ENCODE measurements at places on chromosomes 2 and 18.

DNA sequence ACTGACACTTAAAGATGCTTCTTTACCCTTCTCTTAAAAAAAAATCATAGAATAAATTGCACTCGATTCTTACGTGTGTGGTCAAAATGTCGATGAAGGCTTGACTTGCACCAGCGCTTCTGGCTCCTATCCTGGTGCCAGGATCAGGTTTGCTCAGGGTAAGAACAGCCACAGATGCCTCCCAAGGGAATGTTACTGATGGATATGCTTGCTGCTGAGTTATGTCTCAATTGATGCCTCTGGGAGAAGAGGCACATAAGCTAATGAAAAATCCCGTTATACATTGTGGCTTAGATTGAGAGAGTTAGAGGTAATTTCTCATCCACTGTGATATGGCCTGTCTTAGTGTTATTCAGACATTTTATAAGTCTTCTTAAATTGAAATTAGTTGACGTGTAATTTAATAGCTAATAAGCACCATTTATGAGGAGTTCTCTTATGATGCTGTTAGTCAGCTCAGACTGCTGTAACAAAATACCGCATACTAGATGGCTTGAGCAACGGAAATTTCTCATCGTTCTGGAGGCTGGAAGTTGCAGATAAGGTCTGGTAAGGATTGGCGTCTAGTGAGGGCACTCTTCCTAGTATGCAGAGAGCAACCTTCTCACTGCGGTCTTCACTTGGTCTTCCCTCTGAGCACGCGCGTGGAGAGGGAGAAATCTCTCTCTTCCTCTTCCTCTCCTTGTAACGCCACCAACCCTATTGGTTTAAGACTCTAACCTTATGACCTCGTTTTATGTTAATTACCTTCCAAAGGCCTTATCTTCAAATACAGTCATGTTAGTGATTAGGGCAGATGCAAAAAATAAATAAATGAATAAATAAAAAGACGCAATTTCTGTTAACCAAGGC is 116.6 kb upstream of the NOSTRIN start:
- DNase-seq: no peak

DNA sequence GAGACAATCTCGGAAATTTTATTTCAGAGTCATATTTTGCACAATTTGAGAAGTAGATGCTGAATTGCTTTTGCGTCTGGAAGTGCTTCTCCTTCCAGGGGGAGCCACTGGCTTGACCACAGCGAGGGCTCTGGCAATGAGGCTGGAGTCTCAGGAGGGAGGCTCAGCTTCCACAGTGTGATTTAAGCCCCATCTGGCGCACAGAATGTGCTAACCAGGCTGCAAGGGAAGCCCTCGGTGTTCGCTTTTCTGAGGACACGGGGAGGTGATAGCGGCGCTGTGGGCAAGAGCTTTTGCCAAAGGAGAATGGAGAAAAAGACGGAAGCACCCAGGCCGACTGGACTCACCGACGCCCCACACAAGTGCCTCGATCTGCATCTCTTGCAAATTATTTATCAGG is 52.4 kb downstream of the ADI1 start:
- no peak for DNase-seq

- DNase-seq: no peak
Measured at GRCh38 chr2:10169581-10169980, 47.0 kb downstream of the RRM2 start.

DNA sequence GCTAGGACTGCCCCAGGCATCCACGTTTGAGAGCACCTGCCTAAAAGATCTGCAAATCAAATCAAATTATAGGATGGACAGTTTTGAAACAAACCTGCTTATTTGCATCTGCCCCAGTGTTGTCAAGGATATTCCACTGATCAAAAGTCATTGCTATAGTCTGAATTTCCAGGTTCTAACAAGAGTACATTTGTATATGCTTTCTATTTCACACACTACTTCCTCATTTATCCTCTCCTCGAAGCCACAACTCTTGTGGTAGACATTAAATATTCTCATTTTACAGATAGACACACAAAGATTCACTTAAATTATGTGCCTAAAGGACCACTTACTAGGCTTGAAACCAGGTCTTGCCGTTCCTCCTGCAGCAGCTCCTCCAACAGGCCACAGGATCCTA is 11.9 kb upstream of the TET3 start:
- no peak for DNase-seq
